ENCODE measurements at places on chromosomes 11 and 22.

GRCh38 chr11:86177302-86177701, 67.3 kb upstream of the EED start:
- no peak for DNase-seq

GRCh38 chr22:37623075-37624016, 14.7 kb downstream of the GGA1 start:
- peak; percentile 77 for DNase-seq

GRCh38 chr22:45071618-45072017, 61.8 kb upstream of the PHF21B start:
- DNase-seq = no peak

DNA sequence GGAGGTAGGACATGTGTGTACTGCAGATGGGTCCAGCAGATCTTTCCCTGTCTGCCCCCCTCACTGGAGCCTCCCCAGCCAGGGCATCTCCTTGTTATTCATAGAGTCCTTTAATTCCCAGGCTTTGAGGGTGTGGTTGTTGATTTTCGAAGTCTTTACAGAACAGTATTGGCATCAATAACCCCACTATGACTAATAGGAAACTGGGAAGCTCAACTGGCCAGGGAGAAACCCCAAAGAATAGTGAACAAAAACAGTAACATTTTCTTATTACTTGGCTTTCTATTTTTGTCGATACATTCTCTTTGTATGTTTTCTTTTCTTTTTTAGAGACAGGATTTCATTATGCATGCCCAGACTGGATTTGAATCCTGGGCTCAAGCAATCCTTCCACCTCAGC, 57.9 kb downstream of the NF2 start:
- no peak for DNase-seq

DNA sequence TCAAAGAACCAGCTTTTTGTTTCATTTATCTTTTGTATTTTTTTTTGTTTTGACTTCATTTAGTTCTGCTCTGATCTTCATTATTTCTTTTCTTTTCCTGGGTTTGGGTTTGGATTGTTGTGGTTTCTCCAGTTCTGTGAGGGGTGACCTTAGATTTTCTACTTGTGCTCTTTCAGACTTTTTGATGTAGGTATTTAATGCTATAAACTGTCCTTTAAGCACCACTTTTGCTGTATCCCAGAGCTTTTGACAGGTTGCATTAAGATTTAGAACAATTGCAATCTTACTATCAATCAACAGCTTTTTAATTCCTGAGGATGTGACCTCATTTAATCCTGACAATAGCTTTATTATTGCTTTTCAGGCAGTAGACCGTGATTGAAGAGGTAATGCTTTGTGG, 94.3 kb downstream of the ZNF280B start:
- no peak for DNase-seq

GRCh38 chr11:13974631-13975030, 12.1 kb downstream of the SPON1 start:
- no peak for DNase-seq

- DNase-seq = no peak
These were observed 113.7 kb upstream of the NCAM1 start for GRCh38 chr11:112847568-112847967.

GRCh38 chr22:41681616-41682015, 7.1 kb downstream of the SNU13 start:
- DNase-seq = no peak

- no peak for DNase-seq
These were observed 3.5 kb downstream of the OR5P2 start for GRCh38 chr11:7793233-7793632.

GRCh38 chr11:102138670-102139069, 28.4 kb downstream of the YAP1 start:
- no peak for DNase-seq

GRCh38 chr11:35851342-35851741, 92.5 kb upstream of the LDLRAD3 start:
- no peak for DNase-seq

GRCh38 chr11:2381494-2382128, 4.5 kb downstream of the CD81 start:
- no peak for DNase-seq

- DNase-seq = peak; percentile 72
These were observed 1.1 kb downstream of the EIF4G2 start for GRCh38 chr11:10807493-10808234.

DNA sequence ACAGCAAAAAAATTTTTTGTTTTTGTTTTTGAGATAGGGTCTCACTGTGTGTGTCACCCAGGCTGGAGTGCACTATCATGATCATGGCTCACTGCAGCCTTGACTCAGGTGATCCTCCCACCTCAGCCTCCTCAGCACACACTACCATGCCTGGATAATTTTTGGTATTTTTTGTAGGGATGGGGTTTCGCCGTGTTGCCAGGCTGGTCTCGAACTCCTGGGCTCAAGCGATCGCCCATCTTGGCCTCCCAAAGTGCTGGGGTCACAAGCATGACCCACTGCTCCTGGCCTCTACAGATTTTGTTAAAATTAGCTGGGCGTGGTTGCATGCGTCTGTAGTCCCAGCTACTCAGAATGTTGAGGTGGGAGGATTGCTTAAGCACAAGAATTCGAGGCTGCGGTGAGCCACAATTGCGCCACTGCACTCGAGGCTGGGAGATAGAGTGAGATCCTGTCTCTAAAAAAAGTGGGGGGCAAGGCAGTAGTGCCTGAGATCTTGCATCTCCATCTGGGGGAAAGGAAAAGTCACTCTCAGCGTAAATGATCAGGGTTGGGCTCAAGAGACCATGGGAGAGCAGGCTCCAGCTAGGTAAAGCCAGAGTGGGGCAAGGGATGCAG, 10.6 kb upstream of the DGKZ start:
- no peak for DNase-seq

GRCh38 chr22:38940811-38941384, 16.5 kb upstream of the APOBEC3A start:
- no peak for DNase-seq

DNA sequence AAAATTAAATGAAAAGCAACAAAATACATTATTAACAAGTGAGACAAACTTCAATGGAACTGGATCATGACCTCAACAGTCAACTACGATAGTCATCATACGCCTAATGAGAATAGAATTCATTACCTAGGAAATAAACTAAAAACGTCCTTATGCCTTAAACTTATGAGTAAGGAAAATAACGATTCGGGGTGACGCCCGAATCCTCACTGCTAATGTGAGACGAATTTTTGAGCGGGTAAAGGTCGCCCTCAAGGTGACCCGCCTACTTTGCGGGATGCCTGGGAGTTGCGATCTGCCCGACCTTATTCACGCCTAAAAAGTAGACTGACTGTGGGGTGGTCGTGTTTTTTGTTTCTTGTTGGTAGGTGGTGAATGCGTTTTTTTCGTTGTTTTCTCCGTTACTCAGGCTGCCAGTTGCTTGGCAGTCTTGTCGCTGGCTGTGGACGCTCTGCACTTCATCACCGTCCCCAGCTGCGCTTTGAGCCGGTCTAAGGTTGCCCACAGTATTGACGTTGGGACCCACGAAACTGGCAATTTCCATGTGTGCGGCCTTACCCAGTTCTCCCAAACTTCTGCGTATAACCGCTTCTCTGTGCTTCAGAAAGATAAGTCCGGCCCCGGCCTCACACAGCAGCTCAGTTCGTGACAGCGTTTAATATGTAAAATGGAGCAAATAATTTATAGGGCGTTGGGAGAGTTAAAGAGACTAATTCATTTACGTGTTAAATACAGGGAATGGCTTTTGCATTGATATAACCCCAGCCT, 593 bp upstream of the POLDIP3 start:
- peak; percentile 98 for DNase-seq

DNA sequence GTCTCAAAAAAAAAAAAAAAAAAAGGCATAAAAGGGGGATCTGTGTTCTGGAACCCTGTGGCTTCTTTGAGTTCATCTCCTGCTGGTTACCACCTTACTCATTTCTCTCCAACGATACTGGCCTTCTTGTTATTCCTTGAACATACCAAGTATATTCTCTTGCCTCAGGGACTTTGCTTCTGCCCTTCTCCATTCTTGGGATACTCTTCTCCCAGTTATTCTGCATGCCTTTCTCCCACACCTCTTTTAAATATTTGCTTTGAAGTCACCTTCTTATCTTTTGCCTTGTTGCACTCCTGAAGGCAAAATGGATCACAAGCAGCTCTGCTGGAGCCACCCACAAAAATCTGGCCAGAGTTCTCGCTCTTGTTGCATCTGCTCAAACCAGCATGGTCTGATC, 76.0 kb upstream of the RRM1 start:
- DNase-seq = no peak

- DNase-seq = no peak
These were observed at the start of gene APOA5 for GRCh38 chr11:116791813-116792143. TSS of gene APOA5 (minus strand) at chr11:116791879. CDS start at chr11:116791860, 19 bp downstream.

GRCh38 chr11:131811383-131811782, 441.0 kb downstream of the NTM start:
- no peak for DNase-seq

DNA sequence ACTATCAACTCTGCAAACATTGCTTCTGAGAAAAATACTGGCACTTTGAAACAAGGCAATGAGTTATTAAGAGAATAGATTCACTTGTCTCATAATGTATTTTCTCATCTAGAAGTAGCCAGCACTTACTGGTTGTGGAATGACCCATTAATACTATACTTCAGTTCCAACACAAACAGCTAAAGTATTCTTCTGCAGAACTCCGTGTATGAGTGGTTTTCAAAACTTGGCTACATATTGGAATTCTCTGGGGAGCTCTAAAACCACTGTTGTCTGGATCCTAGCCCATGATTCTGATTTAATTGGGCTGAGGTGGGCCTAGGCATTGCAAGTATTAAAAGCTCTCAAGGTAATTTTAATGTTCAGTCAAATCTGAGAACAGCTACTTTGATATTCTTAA, 1416.4 kb upstream of the RAG2 start:
- DNase-seq = no peak

DNA sequence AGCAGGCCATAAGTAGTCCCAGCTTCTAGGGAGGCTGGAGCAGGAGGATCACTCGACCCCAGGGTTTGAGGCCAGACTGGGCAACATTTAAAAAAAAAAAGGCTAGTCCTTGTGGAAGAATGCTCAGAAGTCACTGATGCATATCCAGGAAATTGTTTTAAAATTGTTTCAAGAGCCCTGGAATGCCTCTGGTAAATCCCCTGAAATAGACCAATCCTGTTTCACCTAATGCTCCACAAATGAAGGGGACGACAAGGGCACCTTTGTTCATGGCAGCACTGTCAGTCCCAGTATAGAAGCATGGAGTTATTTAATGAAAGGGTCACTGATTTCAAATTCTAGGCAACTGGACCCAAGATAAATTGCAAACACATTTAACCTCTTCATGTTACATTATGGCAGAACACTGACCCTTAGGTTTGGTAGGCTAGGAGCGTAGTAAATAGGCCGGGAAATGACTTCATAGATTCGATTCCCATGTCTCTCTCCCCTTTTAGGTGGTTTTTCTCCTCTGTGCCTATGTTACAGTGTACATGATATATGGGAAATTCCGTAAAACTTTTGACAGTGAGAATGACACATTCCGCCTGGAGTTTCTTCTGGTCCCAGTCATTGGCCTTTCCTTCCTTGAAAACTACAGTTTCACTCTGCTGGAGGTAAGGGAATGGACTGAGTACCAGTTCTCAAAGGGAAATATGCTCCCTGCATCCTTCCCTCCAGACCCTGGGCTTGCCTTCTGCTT, 11.4 kb downstream of the KDELR3 start:
- DNase-seq = no peak

DNA sequence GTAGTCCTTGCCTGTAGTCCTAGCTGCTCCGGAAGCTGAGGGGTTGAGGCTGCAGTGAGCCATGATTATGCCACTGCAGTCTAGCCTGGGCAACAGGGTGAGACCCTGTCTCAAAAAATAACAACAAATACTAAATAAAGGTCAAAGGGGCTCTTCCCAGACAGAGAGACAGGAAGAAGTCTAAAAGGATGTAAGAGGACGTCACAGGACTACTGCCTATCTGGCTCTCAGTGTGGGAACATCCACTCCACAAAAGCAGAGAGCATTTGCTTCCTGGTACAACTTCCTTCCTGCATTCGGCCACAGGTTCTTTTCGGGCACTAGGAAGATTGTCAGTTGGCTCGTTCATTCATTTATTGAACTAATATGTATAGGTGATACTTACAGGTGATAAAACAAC, 110.6 kb downstream of the SGSM3 start:
- DNase-seq = no peak

GRCh38 chr11:62457478-62457877, 38.6 kb downstream of the SCGB1A1 start:
- no peak for DNase-seq

- DNase-seq = no peak
These were observed 248.1 kb upstream of the PLET1 start for GRCh38 chr11:112508750-112509149.

- DNase-seq = no peak
These were observed 717 bp upstream of the ZNF202 start for GRCh38 chr11:123742031-123742723.

- DNase-seq = no peak
These were observed 85.7 kb downstream of the TBC1D22A start for GRCh38 chr22:46848197-46848596.

DNA sequence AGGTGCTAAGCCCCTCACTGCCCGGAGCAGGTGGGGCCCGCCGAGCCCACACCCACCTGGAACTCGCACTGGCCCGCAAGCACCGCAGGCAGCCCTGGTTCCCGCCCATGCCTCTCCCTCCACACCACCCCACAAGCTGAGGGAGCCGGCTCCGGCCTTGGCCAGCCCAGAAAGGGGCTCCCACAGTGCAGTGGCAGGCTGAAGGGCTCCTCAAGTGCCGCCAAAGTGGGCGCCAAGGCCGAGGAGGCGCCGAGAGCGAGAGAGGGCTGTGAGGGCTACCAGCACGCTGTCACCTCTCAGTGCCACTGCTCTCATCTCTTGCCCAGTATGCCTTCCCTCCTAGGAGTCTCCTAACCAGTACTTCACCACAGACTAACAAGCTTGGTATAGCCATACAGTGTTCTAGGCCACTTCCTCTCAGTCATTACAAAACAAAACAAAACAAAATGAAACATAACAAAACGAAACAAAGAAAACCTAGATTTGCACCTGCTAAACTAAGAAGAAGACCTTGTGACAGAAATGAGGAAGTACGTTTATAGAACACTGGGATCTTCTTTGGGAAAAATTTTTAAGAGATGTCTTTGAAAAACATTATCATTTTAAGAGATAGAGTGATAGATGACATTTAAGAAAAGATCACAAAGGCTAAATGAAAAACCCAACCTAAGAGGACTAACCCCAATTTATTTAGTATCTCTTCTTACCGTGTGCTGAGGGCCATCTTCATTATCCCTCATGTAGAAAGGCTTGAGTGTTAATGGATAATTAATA, 47.7 kb upstream of the GAB2 start:
- DNase-seq = no peak

GRCh38 chr11:36274414-36274813, 14.8 kb downstream of the COMMD9 start:
- DNase-seq = no peak

GRCh38 chr22:42632096-42632495, 8.3 kb downstream of the ATP5MGL start:
- no peak for DNase-seq

GRCh38 chr22:25849522-25849921, 107.5 kb downstream of the MYO18B start:
- DNase-seq = no peak

GRCh38 chr22:19970479-19971275, 29.1 kb upstream of the TXNRD2 start:
- peak; percentile 44 for DNase-seq

GRCh38 chr11:113728814-113729213, 22.7 kb upstream of the TMPRSS5 start:
- DNase-seq = no peak

All from SJSA1 (cell line).